Iris pigment epithelial cell (primary cell): ENCODE measurements at places on chromosomes 1 and 21.

- no peak for DNase-seq
Measured at GRCh38 chr1:189289346-189289745, 1188.3 kb downstream of the BRINP3 start.

DNA sequence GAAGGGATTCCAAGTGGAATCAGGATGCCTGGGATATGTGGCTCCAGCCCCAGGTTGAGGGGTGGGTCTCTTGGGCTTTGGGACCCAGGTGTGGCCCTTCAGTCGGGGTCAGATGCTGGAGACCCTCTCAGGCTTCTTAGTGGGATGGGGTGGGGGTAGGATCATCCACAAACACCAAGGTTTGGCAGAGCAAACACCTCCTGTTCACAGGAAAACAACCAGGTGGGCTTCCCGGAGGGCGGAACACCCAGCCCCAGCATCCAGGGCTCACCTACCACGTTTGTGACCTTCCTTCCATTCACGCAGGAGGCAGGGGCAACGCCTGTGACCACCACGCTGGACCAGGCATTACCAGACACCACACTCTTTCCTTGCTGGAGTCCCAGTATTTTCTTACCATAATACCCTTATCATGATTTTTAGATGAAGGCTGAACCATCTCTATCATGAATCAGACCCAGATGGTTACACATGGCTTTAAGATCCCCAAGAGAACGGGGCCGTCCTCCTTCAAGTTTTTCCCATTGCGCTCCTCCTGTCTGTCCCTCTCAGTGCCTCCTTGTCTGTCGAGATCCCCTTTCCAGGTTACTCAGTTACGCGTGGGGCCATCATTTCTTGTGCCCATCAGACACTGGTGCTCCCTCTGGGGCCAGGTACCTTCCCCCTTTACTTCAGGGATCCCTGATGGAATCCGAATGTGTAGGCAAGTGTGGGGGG lies 428.2 kb downstream of the NPHP4 start:
- DNase-seq: no peak

DNA sequence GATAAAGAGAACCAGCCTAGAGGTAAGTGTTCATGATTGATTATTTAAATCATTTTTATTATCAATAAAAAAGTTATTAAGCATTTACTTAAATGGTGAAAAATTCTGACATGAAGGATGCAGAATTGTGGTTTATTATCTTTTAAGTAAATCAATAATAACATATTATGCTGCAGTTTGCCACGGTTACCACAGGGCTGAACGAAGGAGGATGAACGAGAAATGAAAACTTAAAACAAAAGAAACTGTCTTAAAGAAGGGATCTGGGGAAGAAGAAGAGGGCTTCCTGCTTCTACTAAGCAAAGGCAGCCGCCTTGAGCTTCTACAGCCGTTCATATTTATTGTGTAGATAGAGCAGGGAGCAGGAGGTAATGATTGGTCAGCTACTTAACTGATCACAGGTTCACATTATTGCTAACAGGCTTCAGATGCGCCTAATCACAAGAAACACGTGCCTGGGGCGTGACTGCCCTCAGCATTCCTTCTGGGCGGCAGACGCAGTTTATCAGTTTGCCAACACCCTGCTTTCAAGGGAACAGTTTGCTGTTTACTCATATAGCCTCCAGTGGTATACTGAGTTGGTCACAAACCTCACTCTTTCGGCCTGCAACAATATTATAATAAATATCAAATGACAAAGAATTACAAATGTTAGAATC lies 5.8 kb upstream of the FNBP1L start:
- DNase-seq: peak; percentile 26

- peak; percentile 16 for DNase-seq
Measured at GRCh38 chr1:53255031-53255430, 16.7 kb upstream of the MAGOH start.

- DNase-seq: peak; percentile 31
Measured at GRCh38 chr1:155003227-155003765, 694 bp downstream of the ZBTB7B start.

GRCh38 chr1:22457836-22458235 lies 6.2 kb downstream of the ZBTB40 start:
- no peak for DNase-seq

DNA sequence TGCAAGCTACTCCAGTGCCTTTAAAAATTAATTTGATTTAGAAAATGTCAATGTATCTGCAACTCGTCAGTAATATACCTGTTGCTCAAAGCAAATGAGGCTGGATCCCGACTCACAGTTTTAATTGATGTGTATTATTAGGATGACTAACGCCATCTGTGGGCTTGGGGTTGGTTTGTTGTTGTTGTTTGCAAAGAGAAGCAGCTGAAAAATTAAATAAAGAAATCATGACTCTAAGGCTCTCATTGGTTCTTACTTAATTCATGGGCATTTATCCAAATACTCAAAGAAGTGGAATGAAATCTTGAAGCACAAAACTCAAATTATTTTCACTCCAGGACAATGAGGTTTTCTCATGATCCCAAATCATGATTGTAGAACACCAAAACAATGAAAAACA lies 46.4 kb downstream of the SEC16B start:
- no peak for DNase-seq

GRCh38 chr1:36151845-36152203 lies 2.5 kb upstream of the TRAPPC3 start:
- no peak for DNase-seq

- no peak for DNase-seq
Measured at GRCh38 chr1:8718850-8719361, 98.5 kb downstream of the RERE start.

DNA sequence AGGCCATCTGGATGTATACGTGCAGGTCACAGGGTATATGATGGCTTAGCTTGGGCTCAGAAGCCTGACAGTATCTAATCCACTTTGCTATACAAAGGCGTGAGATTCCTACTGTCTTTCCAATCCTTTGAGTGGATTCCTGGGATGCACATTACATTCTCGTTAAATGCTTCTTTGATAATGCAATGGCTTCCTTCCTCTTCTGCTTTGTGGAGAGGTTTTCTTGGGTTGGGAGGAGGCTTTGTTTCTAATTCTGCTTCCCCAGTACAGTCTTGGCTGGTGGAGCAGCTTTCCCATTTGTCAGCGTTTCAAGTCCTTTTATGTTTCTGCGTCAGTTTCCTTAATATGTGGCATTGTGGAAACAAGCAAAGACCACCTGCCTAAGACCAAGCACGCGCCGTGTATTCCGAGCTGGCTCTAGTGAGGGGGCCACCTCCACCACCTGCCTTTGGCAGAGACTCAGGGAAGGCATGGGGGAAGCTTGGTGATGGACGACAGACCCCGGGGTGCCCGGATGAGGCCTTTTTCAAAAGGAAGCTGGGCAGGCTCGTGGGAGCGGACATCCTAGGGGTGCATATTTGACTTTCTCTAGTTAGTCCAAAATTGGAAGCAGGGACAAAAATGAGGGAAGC lies 72.7 kb downstream of the WDR4 start:
- no peak for DNase-seq

DNA sequence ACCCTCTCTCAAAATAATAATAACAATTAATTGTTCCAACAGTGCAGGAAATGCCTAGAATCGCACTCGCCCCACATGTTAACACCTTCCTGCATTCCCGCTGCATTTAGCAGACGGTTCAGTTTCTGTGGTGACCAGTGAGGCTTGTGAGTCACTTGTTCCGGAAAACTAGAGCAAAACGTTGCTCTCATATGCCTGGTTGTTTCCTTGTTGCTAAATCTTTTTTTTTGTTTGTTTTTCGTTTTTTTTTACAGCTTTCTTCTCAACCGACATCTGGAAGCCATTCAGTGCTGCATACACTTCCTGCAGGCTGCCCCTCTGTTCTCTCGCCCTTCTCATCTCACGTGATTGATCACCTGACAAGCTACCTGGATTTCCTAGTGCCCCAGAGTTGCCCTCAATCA lies 56.9 kb upstream of the TMPRSS2 start:
- peak; percentile 47 for DNase-seq

- DNase-seq: no peak
Measured at GRCh38 chr1:154796303-154796892, 73.7 kb downstream of the KCNN3 start.

DNA sequence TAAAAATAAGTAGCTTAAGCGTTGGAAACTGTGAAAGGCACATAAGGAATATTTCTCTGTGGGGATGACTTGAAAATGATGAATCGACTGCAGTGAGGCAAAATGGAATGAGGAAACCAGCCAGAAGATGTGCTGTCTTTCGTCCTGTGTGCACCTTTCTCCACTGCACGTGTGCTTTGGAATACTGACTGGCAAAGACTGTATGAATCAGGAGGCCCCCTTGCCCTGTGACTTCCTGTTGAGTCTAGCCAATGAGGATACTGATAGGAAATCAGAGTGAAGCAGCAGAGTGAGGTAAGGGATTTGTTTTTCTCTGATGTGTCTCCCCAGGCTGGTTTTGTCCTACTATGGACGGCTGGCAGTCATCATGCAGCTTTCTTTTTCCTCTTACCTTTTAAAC lies 118.2 kb upstream of the ADGRL4 start:
- peak; percentile 9 for DNase-seq

GRCh38 chr1:229203030-229203751 lies 67.7 kb upstream of the RAB4A start:
- DNase-seq: peak; percentile 75

DNA sequence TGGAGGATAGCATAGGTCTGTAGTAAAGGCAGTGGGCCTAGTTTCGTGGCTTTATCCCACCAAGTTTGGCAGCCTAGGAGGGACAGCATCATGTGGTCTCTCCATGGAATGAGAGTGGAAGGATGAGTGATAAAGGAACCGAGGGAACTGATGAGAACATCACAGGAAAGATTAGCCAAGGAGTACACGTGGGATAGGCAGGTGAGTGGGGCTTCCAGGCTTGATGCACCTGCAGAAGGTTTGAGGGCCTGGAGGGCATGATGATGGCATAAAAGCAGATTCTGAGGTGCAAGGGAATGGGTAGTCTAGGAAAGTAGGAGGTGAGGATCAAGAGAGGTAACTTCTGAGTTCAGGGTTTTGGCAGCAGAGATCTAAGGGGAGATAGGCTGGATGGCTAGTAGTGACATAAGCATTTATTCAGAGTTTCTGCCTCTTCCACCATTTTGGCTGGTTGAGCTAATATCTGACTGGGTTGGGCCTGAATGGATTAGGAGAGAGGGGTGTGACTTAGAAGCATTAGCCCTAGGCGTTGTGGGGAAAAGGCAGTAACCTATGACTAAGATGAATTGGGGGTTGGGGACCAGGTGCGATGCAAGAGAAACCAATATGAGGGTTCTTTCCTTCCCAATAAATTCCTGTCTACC lies 9.1 kb downstream of the PTGFRN start:
- no peak for DNase-seq

- DNase-seq: no peak
Measured at GRCh38 chr21:44670642-44671432, 4.1 kb upstream of the KRTAP12-2 start.

DNA sequence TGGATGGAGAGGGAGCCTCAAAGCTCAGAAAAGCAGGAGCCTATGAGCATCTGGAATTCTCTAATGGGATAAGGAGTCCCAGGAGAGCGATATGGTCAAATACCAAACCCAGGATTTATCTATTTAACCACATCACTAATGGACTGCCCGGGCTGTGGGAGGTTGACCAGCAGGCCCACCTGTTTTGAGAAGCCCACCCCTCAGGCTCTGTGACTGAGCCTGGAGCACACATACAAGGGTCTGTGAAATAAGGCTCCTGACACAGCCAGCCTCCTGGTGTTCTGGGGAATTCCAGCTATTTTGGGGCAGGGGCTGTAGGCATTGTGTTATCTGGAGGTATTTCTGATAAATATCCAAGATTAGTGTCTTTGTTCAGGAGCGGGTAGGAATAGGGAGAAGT lies 132.0 kb upstream of the C1orf21 start:
- DNase-seq: no peak

DNA sequence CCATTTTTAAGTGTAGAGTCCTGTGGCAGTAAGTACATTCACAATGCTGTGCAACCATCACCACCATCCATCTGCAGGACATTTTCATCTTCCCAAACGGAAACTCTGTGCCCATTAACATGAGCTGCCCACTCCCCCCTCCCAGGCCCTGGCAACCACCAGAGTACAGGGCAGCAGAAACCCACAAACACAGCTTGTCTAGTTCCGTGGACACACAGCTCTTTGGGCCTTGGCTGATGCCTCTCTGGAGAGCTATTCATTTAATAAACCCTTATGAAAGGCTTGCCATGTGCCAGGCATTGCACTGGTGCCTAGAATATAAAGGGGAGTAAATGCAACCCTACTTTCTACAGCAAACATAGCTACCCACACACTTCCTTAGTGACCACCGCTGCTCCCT lies 28.0 kb downstream of the STUM start:
- DNase-seq: no peak

DNA sequence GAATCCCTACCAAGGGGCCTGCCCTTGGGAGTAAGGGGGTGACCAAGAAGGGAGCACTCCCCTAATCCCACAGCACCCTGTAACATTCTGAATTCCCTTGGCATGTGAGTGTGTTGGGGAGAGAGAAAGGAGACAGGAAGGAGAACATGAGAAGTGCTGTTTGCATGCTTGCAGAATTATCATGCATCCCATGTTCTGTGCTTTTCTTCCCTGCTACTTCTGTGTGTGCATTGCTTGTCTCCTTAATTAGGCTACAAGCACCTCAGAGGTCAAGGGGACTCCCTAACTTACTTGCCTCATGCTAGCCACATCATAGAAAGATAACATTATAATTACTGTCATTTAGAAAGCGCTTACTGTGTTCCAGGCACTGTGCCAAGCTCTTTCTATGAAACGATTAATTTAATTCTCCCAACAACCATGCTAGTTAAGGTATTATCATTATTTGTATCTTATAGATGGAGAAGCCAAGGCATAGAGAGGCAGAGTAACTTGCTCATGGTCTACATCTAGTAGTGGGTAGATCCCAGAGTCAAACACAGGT lies 11.1 kb downstream of the NOS1AP start:
- DNase-seq: no peak

- no peak for DNase-seq
Measured at GRCh38 chr1:19703280-19703679, 38.6 kb downstream of the HTR6 start.

DNA sequence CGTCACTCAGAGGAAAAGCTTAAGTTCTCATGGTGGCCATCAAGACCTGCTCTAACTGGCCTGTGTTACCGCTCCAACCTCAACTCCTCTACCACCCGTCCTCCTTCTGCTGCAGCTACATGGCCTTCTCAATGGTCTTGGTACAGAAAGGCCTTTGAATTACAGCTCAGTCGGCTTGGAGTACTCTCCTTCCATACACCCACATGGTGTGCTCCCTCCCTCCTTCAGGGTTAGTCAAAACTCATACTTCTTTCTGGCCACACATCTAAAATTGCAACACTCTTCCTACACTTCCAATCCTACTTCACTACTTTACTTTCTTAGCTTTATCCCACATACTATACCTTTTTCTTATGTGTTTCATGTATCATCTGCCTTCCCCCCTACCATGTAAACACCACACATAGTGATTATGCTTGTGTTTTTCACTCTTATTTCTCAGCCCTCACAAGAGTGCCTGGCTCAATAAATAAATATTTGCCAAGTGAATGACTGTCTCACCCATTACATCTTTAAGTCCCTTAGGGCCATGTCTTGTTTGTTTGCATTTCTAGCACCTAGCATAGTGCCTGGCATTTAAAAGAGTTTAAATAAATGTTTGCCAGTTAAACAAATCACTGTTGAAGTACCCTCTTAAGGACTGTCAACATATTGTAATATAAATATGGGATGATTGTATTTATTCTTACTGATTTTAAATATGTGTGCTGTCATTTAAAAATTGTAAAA lies 37.6 kb upstream of the HMCN1 start:
- DNase-seq: no peak
